Activated T-cell treated with anti-CD3 and anti-CD28 coated beads, Interleukin-2, amount 50 U/mL, for 1 hour (primary cell): ENCODE measurements at places on chromosomes 7 and 10.

GRCh38 chr7:155412416-155413253 is 45.3 kb upstream of the EN2 start:
- DNase-seq: peak; percentile 37

- no peak for DNase-seq
Observed at GRCh38 chr7:78047800-78048199, 249.2 kb downstream of the PHTF2 start.

DNA sequence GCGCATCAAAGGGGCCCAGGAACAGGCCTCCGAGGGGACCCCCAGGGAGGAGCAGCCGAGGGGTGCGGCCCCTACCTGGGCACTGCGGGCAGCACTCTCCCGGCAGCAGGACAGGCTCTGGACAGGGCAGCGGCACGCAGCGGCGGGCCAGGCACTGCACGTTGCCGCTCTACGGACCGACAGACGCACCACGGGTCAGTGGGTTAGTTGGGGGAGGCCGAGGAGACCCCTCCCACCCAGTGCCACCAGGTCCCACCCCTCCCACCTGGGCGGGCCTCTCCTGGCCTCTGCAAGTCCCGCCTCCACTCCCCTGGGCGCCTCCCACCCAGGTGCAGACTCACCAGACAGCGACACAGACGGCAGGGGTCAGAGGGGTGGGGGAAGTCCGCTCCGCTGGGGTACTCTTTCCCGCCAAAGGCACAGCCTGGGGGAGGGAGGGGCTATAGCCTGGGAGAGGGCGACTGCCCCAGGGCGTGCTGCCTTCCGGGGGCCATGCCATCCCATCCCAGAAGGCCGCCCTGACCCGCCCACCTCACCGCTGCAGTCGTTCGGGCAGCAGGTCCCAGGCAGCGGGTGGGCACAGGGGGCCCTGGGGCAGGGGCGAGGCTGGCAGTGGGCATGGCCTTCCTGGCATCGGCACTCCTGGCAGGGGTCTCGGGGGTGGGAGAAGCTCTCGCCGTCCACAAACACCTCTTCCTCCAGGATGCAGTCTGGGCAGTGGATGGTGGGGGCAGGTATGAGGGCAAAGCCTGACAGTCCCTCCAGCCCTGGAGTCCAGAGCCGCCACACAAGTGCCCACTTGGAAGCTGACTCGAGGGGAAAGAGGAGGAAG is 19.2 kb downstream of the KCP start:
- no peak for DNase-seq

DNA sequence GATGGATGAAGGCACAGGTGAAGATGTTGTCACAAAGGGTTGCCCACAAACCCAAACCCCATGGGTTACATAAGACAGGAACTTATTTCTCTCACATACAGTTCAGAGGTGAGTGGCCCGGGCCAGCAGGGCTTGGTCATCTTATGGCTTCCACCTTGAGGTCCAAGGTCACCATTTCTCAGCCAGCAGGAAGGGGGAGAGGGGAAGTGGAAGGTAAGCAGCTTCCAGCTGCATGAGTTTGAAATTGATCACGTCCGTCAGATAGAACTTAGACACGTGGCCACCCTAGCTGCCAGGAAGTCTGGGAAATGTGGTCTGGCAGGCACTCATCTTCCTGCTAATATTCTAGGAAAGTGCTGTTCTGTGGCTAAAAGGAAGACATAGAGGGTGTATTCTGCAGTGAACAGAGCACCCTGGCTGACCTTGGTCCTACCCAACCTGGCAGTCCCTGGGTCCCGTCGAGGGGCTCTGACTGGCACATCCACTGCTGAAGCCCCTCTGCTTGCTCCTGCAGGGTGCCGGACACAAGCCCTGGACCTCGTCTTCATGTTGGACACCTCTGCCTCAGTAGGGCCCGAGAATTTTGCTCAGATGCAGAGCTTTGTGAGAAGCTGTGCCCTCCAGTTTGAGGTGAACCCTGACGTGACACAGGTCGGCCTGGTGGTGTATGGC is 49.5 kb downstream of the VWA2 start:
- DNase-seq: no peak

DNA sequence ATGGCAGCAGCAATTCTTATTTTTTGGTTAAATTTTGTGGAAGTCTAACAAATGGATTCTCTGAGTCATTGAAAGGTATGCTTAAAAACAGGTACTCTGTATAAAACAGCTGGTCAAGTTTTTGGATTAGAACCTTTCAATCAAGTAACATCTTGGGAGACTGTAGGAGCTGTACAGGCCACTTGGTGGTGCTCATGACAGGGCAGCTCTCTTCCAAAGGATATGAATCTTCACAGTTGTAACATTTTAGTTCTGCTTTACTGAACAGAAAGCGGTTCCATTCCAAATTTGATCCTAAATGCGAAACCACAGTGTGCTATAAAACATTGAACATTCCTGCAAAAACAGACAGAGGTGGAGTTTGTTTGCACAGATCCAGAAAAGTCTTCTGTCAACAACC is 44.5 kb upstream of the AGR3 start:
- DNase-seq: no peak

GRCh38 chr10:125029584-125030242 is 87.8 kb downstream of the ZRANB1 start:
- no peak for DNase-seq

- DNase-seq: no peak
Observed at GRCh38 chr10:75506930-75507329, 75.5 kb downstream of the LRMDA start.
